Activated naive CD8-positive, alpha-beta T cell treated with anti-CD3 and anti-CD28 coated beads for 36 hours (primary cell): ENCODE measurements at places on chromosomes 7 and 10. TPM values are rescaled to one million over a fixed set of nuclear protein-coding genes. Genes with fewer than 3 reads are reported as not detected.

GRCh38 chr10:43206391-43207235 lies 60.3 kb downstream of the RASGEF1A start:
- no peak for DNase-seq

GRCh38 chr10:95795602-95796001 lies 39.6 kb downstream of the ENTPD1 start:
- no peak for DNase-seq

DNA sequence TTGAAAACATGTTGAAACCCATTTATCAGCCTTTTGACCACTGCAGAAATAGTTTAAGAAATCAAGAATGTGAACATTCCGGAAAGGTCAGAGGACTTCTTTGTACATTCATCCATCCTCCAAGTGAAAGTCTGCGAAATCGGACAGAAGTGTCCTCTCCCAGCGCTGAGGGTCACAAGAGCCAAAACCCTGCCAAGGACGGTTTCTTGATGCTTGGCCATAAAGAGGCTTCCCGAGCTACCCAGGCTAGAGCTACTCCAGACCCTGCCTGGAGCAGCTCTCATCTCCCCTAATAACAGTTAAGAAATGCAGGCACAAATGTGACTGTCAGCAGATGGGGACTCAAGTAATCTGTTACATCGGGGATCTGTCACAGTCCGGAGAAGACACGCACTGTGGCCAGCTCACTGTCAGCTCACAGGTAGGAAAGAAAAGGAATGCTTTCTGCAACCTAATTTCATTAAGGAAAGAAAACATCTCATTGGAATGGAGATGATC lies 4.5 kb upstream of the CYTH3 start:
- DNase-seq: no peak

DNA sequence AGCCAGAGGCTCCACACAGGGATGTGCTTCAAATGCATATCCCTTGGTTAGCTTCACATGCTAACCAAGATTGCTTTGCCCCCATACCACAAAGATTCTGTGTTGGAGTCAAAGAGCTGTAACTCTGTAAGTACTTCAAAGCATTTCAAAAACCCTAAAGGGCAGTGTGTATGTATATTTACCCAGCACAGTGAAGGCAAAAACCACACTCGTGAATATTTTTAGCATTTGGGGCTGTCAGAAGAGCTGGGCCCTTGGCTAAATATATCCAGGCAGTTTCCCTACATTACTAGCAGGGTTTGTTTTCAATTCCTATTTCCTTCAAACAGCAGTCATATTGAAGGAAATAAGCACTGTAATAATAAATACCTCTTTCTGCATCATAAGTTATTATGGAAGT lies 84.2 kb upstream of the STEAP1B start:
- no peak for DNase-seq

Gene GIMAP2
- total RNA-seq: 40.7 TPM
